ENCODE measurements at places on chromosomes 6 and 20.

DNA sequence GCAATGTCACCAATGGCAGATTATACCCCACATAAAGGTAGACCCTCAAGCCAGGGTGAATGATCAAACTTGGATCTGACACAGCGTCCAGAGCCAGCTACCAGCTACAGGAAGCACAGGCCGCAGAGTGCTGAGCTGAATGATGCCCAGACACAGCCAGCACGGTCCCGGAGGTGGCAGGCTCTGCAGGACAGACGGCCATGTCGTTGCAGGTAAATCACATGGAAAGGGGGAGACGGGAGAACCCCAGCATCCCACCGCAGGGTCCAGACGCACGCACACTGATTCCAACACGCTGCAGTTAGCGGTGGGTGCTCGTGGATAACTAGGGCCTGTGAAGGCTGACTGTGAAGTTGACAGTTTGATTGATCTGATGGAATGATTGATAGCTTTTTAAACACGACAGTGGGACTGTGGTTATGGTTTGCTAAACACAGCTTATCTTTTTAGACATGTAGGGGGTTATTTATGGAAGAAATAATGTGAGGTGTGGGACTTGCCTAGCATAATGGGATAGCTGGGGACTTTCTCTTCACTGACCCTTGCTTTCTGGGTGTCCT lies 228.5 kb downstream of the ERMARD start:
- no peak for DNase-seq

GRCh38 chr6:111973118-111973761 lies 80.7 kb upstream of the CCN6 start:
- peak; percentile 93 for DNase-seq

DNA sequence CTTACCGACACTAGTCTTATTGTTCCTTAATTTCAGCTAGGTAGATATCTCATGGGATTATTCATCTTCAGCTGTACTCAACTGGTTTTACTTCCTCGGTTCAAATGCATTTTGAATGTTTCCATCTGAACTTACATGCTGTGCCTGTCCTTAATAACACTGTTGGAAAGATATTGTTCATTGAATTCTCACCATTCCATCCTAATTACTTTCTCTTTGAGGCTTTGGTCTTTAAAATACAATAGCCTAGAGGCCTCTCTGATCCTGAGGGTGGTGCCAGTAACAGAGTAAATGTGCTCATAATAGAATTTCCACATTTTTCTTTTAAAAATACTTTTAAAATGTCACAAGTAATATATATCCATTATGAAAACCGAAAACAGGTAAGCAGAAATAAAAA lies 54.0 kb downstream of the IL20RA start:
- no peak for DNase-seq

DNA sequence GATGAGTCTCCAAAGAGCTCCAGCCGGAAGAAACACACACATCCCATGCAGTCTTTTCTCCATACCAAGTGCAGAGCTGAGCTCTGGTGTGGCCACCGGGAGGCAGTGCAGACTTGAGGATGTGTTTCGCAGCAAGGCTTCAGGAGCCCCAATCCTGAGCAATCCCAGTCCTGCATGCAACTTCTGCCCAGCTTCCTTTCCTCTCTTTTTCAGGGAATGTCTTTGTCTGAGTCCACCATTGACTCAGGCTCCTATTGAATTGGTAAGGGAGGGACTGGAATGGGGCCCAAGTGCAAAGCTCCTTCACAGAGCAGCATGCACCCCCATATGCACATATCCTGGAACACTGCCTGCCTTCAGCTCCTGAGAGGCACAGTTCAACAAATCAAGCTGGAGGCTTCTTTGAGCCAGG lies 50.5 kb upstream of the ASIP start:
- peak; percentile 78 for DNase-seq

GRCh38 chr6:95169775-95170174 lies 407.6 kb upstream of the MANEA start:
- DNase-seq: no peak

DNA sequence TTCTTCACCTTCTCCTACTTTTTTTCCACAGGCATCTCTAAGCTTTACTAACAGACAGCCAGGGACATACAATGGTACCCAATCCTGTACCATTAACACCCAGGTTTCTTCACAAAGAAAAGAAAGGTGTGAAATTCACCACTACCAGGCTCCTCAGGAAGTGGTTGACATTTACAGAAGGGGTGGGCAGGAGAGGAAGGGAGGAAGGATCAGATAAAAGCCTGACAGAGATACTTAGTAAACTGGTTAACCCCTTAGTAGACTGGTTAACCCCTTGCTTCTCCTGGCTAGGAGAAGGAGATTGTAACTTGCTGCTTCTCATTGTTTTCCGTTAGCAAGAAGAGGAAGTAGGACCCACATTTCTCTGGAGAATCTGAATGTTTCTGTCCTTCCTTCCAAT lies 7.2 kb downstream of the SAMD3 start:
- DNase-seq: no peak

DNA sequence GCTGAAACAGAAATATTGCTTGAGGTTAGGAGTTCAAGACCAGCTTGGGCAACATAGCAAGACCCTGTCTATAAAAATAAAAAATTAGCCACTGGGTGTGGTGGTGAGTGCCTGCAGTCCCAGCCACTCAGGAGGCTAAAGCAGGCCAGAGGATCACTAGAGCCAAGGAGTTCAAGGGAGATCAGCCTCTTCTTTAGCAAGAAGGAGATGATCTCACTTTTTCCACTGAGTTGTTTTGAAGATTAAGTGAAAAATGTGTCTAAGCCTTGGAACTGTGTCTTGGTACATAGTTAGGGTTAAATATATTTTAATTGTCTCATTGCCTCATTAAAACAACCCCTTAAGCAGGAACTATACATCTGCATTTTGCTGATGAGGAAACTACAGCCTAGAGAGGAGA lies 279.0 kb upstream of the ZFP64 start:
- no peak for DNase-seq

DNA sequence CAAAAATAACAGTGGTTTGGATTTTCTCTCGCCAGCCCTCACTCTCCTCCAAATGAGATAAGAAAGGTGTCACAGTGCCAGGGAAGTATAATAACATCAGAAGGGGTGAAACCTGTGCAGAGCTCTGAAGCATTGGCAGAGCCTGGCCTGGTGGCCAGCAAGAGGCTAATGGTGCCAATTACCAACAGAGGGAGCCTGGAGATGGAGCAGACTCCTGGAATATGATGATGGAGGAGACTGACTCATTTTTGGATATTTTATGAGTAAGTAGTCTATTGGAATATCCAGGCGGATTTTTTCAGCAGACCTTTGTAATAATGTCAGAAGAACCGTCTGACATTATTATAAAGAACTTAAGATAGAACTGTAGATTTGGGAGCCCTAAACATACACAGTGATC lies 442.6 kb upstream of the MARCKS start:
- DNase-seq: peak; percentile 78

DNA sequence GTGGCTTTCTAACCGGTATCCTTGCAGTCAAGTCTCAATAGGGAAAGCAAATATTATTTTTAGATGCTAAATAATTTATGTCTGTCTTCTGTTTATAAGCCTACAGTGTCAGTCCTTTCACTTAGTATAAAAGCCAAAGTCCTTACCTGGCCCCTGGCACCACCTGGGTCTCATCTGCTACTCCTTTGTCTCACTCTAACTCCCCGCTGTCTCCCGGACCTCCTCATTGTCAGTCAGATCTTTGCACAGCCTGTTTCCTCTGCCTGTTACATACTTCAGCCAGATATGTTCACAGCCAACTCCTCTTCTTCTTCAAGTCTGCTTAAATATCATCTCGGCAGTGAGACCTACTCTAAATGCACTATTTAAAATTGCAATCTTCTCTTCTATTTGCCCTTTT lies 84.2 kb downstream of the THEMIS start:
- DNase-seq: no peak

GRCh38 chr6:128710315-128710714 lies 172.6 kb upstream of the LAMA2 start:
- DNase-seq: no peak

- DNase-seq: peak; percentile 63
Measured at GRCh38 chr6:99521633-99522151, 6.5 kb upstream of the USP45 start.

GRCh38 chr6:2225422-2226392 lies 19.7 kb downstream of the GMDS start:
- peak; percentile 40 for DNase-seq

GRCh38 chr6:108294297-108294726 lies 542 bp upstream of the AFG1L start:
- no peak for DNase-seq

DNA sequence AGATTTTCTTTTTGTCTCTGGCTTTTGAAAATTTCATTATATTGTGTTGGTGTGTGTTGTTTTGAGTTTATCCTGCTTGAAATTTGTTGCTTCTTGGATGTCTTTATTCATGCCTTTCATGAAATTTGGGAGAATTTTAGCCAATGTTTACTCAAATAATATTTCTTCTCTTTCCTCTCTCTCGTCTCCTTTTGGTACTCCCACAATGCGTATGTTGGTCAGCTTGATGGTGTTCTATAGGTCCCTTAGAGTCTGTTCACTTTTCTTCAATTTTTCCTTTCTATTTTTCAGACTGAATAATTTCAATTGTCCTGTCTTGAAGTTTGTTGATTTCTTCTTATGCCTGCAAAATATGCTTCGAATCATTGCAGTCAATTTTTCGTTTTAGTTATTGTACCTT lies 39.6 kb downstream of the SCP2D1 start:
- DNase-seq: no peak

- DNase-seq: peak; percentile 6
Measured at GRCh38 chr6:49457771-49458170, 5.3 kb downstream of the MMUT start.

DNA sequence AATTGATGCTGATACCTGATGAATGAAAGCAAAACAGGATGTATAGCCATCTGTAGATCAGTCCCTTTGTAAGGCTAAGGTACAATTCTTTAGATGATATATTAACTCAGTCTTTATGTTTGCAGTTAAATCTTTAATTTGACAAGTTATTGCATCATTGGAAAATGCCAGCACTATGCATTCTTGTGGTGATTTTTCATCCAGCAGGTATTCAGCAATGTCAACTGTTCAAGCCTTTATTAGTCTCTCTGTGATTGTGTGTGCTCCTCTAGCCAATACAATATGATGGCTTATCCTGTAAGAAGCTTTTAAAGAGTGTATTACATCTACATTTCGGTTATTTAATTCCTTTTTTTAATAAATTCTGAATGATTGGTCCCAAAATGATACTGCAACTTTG lies 34.3 kb downstream of the HLA-DMB start:
- DNase-seq: peak; percentile 70

- DNase-seq: no peak
Measured at GRCh38 chr6:11213422-11214021, 18.9 kb downstream of the NEDD9 start.

DNA sequence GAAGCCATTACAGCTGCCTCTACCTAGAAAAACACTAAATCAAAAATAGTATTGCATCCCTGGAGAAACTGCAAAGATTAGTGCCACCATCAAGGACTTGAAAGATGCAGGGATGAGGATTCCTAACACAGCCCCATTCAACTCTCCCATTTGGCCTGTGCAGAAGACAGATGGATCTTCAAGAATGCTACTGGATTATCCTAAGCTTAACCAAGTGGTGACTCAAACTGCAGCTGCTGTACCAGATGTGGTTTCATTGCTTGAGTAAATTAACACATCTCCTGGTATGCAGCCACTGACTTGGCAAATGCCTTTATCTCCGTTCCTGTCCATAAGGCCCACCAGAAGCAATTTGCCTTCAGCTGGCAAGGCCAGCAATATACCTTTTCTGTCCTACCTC lies 117.4 kb downstream of the TBC1D32 start:
- peak; percentile 20 for DNase-seq

- DNase-seq: no peak
Measured at GRCh38 chr20:32162351-32162750, 45.2 kb downstream of the PLAGL2 start.

DNA sequence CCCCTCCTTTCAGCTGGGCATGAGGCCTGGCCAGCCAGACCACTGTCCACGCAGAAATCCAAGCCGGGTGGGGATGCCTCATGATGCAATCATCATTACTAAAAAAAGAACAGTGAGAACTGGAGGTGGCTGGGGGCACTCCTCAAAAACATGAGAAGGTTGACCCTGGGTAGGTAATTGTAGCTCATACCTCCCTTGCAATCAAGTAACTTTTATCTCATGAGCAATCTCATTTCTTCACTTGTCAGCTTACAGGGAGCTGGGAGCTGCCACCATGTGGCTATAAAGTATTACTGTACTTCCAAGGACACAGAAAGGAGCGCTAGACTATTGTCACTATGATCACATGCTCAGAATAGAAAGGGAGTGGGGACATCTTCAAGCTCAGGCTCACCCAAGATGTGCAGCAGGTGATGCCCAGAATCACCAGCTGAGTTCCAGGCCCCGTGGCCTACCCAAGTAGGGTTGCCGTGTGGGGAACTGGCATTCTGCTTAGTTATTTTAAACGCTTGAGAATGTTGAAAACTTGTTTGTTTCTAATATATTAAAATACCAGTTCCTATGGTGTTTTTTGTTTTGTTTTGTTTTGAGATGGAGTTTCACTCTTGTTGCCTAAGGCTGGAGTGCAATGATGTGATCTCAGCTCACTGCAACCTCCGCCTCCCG lies 3.0 kb upstream of the CDH26 start:
- peak; percentile 26 for DNase-seq

- no peak for DNase-seq
Measured at GRCh38 chr6:44166591-44167184, 8.1 kb downstream of the CAPN11 start.

DNA sequence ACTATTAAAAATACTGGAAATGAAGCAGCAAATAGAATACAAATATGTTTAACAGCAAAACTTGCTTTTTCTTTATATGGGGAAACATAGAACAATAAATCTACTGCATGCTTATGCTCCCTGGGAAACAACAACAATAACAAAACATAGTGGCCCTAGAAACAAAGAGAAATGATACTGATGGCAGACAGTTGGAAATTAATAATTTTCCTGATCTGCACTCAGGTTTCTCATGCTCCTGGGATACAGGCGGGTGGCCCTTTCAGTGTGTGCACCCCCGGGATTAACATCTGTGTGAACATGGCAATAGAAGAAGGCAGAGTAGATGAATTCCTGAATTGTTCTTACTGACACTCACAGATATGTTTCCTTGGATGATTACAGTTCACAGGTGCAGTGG lies 209.2 kb upstream of the TBX18 start:
- no peak for DNase-seq

DNA sequence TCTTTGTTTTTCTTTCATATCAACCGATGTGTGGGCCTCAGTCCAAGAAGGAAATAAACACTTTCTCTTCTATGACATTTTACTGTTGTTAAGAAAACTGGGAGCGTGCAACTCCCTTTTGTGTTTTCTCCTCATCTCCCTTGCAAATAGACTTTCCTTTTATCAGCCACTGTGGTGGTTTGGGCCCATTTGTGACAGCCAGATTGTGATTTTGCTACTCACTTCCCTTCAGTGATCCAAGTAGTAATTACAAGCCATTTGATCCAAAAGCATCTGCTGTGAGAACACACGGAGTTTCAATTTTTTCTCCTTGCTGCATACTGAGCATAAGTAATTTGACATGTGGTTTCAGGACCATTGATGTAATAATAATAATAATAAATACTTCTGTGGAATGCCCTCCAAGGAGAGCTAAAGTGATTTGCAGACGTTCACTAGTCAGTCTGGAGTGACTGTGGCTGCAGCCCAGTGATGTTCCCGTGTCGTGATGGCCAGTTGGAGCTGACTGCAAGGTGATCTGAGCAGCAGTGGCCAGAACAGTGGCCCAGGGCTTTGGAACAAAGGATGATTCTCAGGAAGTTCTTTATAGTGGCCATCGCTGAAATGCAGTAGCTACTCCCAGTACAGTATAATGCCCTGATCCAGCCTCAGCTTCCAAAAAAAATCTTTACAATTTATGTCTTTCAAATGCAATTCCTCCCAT lies 91.9 kb upstream of the CLDN20 start:
- DNase-seq: no peak

- DNase-seq: no peak
Measured at GRCh38 chr20:49712118-49712517, 1.6 kb downstream of the B4GALT5 start.

GRCh38 chr6:130132286-130132701 lies 90.5 kb downstream of the SAMD3 start:
- no peak for DNase-seq

All from kidney tubule cell (primary cell).